ENCODE measurements at places on chromosomes 13 and 19.

GRCh38 chr19:21765151-21765550, 2.2 kb downstream of the ZNF100 start:
- DNase-seq = peak; percentile 77

- no peak for DNase-seq
These were observed 5.5 kb upstream of the CCNE1 start for GRCh38 chr19:29806098-29806866.

- no peak for DNase-seq
These were observed 54.7 kb upstream of the WASF3 start for GRCh38 chr13:26502826-26503225.

GRCh38 chr13:70424928-70425327, 316.7 kb upstream of the KLHL1 start:
- no peak for DNase-seq

- DNase-seq = no peak
These were observed 507 bp downstream of the COL4A1 start for GRCh38 chr13:110306340-110306959.

DNA sequence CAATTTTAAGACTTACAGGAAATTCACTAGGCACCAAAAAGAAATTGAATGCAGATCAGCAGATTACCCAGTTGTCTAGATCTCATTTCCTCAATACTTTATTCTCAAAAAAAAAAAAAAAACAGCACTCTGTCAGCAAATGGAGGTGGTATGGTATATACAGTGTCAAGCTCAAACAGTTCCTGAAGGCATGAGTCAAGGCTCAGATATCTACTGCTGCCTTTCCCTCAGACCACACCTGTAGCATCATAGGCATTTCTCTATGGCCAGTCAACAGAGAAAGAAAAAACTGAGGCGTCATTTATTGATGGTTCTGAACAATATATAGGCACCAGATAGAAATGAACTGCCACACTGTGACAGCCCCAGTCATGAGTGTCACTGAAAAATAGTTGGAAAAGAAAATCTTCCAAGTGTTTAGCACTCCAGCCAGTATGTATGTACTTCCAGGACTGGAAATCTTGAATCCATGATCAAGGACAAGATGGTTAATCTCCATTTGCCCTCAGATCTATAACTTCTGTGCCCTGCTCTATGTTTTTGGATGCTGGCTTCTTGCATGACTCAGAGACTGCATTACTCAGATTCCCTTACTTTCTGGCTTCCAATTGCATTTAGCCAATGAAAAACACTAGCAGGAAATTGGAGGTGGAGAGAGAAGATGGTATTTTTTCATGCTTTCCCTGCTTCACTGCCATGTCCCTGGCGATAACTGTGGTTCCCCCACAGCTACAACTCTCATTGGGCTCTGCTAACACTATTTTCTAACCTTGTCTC, 8.4 kb upstream of the COG3 start:
- peak; percentile 70 for DNase-seq

GRCh38 chr19:11169896-11170678, 14.5 kb upstream of the SPC24 start:
- DNase-seq = no peak

- DNase-seq = peak; percentile 64
These were observed 30.1 kb downstream of the ZAR1L start for GRCh38 chr13:32284927-32285632.

GRCh38 chr13:26508885-26509284, 48.6 kb upstream of the WASF3 start:
- no peak for DNase-seq

DNA sequence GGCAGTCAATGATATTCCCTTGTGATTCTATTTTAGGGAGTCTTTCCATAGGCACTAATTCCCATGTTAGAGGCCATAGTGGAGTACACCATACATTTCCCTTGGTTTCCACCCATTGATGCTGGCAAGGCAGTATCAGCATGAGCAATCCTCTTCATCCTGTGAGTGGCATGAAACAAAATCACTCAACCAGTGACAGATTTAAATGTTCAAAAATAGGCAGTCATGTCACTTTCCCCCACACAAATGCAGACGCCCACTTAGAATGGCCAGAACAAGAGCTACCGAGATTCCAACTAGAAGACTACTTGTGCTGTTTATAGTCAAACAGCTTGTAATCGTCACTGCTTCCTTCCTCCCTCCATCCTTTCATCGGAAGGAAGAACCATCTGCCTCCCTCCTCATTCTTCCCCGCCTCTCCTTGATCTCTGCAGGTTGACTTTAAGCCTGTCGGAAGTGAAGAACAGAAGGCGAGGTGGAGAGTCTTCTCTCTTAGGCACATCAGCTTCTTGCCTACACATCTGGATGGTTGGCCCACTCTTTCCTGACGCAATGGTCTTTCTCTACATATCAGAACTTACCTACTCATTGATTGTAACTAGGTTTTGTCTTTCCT, 22.6 kb downstream of the RASL11A start:
- DNase-seq = no peak

DNA sequence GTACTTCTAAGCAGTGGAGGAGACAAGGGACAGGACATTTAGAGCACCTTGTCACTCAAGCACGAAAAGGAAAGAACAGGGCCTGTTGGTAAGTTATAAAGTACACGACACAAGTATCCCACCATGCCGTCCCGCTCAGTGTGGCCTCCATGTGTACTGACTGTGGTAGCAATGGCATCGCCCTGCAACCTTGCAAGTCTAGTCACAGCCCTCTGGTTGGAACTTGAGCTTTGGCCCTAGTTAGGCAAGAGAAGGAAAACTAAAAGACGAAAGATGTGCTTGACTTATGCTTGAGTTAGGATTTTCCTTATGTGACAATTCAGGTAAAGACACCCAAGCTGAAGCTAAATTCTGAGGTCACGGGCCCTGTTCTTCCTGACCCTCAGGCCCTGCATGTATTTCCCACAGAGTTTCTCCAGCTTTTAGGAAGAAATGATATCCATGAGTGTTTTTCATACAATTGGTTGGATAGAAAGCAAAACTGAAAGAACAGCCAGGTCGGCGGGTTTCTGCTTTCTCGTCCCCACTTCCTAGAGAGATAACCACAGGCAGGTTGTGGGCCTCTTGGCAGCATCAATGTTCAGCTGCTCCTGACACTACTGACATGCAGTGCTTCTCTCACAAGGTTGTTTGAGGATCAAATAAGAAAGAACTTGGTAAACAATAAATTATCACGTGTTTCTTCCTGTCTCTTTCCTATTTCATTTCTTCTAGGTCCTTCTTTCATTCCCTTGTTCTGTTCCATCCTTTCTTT, 216.2 kb downstream of the IRS2 start:
- no peak for DNase-seq
